ENCODE measurements at places on chromosomes 1 and 21.

- no peak for DNase-seq
Observed at GRCh38 chr1:182617734-182618351, 13.7 kb upstream of the RGS16 start.

GRCh38 chr1:165109013-165109412 lies 247.5 kb downstream of the LMX1A start:
- no peak for DNase-seq

DNA sequence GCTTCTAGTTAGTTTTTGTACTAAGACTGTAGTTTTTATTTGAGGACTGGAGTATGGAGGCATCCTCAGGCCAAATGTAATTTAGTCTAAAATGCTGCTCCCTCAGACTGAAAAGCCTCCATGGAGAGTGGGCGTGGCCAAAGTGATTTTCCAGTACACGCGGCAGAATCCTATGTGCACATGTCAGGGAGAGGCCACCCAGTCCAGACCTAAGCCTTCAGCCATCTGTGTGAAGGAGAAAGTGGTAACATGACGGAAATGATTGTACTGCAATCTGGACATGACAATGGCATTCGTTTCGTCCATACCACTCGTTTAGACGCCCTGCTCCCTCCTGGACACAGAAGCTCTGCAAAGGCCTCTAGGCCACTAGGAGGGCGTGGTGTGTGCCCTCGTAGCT lies 56.2 kb downstream of the PCP4 start:
- no peak for DNase-seq

- DNase-seq: no peak
Observed at GRCh38 chr1:159800177-159800930, 1.8 kb upstream of the FCRL6 start.

- DNase-seq: no peak
Observed at GRCh38 chr1:235999259-235999925, 65.5 kb downstream of the NID1 start.

- no peak for DNase-seq
Observed at GRCh38 chr1:99950486-99950885, 19.3 kb upstream of the SLC35A3 start.

DNA sequence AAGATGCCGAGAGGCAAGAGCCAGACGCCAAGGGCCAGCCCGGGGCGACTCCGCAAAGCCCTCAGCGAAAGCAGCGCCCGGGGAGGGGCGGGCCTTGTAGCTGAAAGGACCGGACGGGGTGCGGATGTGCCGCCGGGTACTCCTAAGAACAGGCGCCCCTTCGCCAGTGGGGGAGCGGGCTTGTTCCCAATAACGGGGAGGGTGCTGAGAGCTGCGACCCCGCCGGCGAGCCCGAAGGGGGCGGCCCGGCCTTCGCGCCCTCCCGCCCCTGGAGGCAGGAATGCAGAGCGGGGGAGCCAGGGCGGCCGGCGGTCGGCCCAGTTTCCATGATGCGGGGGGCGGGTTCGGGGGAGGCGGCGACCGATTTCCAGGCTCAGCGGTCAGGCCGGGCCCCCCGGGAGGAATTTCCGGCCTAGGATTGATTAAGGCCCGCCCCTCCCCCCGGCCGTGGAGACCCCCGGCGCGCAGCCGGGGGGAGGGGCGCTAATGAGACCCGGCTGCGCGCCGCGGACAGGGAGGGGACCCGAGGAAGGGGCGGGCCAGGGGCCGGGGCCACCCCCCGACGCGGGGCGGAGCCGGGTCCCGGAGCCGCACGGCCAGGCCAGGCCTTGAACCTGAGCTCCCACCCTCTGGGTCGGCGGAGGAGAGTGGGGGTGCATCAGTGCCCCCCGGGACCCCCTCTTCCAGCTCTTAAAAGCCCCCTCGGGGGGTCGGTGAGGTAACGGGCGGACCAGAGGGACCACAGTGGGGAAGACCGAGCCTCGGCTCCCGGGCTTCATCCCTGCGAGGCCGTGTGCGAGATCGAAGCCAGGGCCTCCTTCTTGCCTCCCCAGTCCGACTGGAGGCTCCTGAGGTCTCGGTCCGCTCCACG lies 898 bp upstream of the TMEM200B start:
- peak; percentile 66 for DNase-seq

DNA sequence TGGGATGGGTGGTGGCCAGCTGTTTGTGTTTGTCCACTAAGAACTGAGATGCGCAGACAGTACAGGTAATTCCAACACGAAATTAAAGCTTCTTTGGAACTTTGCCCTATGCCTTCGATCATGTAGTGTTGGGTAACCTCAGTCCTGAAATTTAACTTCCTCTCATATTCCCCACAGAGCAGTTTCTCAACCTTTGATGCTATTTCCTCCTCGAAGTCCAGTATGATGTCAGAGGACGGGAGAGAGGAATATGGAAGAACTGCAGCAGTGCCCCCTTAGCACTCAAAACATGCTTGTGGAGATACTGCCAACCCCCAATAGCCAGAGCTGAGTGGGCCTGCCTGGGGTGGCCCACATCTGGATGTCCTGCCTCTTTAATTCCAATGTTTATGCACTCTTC lies 3.6 kb downstream of the LPAR3 start:
- DNase-seq: no peak

DNA sequence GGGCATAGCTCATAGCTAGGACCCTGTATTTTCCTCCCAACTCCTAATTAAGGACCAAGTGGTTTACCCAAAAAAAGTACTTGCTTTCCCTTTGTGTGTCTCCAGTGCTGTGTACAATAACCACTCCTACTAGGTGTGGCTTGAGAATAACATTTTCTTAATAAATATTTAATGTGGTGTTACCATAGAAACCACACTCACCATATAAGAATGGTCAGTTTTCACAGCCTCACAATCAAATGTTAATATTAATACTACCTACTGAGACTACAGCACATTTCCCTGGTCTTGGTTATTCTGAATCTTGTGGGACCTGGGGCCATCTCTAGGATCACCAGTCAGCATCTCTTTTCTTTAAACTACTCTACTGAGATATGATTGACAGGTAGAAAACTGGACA lies 83.5 kb upstream of the BCAR3 start:
- no peak for DNase-seq

- no peak for DNase-seq
Observed at GRCh38 chr1:167512046-167512654, 6.2 kb downstream of the CD247 start.

- DNase-seq: no peak
Observed at GRCh38 chr1:20496241-20496661, 10.2 kb upstream of the CAMK2N1 start.

GRCh38 chr1:236051242-236051791 lies 13.6 kb downstream of the NID1 start:
- no peak for DNase-seq

DNA sequence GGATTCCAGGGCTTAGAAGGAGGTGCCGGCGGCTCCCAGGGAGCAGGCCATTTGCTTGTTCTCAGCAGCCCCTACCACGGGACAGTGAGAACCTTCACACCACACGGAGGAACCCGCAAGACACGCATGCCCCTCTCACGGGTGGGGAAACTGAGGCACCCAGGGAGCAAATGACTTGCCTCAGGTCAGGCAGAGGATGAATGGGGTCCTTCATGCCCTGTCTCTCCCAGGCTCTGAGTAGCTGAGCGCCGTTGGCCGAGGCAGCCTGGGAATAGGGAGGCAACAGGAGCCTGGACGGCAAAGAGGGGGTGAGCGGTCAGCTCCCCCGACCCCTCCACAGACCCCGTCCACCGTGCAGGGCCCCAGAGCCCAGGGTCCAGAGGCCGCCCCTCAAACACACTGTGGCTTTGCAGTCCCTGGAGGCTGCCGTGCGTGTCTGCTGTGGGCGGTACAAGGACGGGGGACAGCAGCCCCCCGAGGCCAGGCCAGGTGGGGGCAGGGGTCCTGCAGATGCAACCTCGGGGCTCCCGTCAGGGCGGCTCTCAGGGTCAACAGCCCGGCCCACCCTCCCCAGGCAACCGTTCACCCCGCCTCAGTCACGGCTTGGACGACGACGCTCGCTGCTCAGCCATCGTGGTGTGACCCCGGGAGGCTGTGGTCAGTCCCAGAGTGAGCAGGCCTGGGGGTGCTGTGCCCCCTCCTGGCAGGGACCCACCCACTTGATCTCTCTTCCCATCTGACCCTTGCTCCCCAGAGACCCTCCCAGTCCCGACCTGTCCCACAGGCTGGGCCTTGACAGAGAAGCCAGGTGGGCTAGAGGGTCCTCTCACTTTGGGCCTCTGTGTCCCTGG lies 15.8 kb upstream of the COL6A2 start:
- no peak for DNase-seq

- DNase-seq: no peak
Observed at GRCh38 chr21:29245104-29245643, 53.5 kb upstream of the BACH1 start.

DNA sequence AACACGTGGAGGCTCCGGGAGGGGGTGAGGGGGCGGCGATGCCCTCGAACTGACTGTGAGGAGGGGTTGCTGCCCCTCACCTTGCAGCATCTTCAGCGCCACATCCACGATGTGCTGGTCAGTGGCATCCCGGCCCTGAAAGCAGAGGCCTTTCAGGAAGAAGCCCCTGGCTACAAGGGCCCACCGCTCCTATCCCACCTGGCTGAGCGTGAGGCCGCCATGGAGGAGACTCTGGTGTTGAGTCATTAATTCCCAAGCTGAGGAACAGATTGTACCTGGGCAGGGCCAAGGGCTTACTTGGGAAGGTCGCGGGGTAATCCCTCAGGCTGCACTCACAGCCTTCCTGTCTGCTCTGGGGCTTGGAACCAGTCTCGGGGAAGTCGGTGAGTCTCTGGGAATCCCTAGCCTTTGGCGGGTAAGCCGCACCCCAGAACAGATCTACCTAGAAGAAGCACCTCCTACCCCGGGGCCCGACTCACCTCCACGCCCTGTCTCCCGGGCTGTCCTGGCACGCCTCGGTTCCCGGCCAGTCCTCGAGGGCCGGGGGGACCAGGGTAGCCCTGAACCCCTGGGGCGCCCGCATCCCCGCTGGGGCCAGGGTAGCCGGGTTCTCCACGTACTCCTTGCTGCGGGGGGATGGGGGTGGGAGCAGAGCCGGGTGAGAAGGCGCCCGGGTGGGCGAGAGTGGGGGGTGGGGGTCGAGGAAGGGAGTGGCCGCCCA lies 13.9 kb downstream of the COL9A2 start:
- no peak for DNase-seq

GRCh38 chr1:23524163-23524562 lies 6.9 kb downstream of the E2F2 start:
- no peak for DNase-seq

All from H1 (cell line).